CD4-positive, alpha-beta T cell treated with Interleukin-10 for 1 hour (primary cell): ENCODE measurements at places on chromosomes 11 and 22.
A peak's percentile ranks its signal among the peaks of the same experiment; 100 is the strongest.

DNA sequence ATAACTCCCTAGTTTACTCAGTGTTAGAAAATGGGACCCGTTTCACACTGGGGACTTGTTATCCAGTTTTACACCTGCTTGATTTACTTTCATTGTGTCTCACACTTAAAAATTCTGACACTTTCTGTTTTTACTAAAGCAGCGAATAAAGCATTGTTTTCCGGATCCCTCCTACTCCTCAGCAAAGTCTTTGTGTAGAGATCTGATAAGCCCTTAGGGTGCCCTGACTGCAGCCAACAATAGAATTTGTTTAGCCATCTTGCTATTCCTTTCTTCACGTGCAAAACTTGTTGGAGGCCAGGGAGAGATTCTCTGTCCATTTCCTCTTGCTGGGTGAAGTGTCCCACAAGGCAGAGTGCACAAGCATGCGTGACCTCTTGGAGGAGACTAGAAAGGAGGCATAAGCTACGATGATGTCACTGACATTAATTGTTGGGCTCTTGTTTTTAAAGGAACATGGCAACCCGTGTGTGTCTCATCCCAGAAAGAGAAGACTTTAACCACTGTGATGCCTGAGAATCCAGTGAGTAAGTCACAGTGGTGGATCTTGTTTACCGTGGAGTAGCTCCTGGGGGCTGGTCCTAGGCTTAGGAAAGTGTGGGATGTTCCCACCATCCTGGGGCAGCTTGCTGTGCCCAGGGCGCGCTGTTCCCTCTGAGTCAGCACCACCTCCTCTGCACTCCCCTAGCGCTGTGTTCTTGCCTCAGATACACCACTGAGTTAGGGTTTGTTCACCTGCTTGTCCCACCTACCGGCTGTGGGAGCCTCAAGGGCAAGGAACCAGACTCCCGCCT lies 27.7 kb downstream of the MICAL2 start:
- no peak for DNase-seq

DNA sequence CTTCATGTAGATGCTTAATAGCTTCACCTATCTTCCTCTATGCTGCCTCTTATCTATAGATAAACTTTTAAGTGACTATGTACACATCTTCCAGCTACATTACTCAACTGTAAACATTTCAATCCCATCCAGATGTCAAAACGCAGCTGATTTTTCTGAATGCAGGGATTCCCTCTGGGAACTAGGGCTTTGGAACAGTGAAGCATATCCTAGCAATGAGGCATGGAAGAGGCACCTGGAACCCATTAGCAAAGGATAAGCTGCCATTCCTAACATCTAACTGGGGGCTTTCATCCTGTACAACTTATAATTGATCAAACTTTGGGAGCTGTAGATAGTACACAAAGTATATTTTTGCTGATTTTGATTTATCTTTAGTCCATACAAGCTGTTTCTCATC lies 40.8 kb upstream of the OPCML start:
- no peak for DNase-seq

GRCh38 chr11:125483592-125483991 lies 12.5 kb downstream of the FEZ1 start:
- no peak for DNase-seq

DNA sequence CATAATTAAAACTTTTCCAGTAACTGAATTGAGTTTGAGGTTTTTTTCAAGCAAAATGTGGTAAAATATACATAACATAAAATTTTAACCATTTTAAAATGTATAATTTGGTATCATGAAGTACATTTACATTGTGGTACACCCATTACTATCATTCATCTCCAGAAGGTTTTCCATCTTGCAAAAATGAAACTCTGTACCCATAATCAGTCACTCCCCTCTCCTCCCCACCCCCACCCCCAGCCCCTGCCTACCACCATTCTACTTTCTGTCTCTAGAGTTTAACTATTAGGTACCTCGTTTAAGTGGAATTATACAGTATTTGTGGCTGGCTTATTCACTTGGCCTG lies 63.7 kb downstream of the MICAL2 start:
- DNase-seq = no peak

- no peak for DNase-seq
These were observed 56.5 kb downstream of the ST3GAL4 start for GRCh38 chr11:126411971-126412381.

DNA sequence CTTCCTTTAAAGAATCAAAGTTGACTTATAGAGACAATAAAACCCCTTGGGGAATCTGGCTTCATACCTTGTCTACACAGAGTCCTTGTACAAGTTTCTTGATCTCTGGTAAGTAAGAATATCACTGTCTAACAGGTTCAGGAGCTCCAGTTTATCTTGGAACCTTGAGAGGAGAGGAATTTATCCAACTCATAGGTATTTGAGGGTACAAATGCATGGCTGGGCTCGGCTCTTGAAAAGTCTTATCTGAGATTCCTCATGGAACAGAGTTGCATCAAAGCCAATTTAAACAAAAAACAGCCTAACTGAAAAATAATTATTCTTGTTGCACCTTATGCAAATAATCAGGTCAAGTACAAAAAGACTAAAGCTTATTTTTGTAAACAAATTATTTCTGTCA lies 33.4 kb downstream of the CARD18 start:
- no peak for DNase-seq

GRCh38 chr11:8720352-8720751 lies 37.8 kb downstream of the RPL27A start:
- no peak for DNase-seq

DNA sequence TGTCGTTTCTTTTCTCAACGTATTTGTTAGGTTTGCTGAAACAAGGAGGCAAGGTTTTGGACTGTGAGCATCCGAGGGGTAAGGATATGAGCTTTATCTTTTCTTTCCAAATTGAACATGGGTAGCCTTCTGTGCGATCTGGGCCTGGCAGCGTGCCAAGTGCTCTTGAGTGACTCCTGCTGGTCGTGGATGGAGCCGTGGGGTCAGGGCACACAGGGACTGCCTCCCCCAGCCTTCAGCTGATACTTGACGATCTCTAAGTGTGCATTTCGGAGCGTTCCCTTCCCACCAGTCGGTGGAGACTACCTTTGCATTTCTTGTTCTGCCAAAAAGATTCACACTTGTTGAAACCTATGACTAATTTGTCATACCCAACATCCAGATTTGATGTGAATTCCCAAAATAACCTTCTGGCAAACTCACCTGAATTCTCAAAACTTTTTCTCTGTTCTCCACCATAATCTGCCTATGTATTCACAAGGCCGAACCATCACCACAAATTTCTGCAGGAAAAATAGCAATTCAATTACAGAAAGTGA lies 40.1 kb upstream of the CLMP start:
- peak; percentile 48 for DNase-seq

GRCh38 chr11:129223260-129223659 lies 31.1 kb upstream of the ARHGAP32 start:
- no peak for DNase-seq

DNA sequence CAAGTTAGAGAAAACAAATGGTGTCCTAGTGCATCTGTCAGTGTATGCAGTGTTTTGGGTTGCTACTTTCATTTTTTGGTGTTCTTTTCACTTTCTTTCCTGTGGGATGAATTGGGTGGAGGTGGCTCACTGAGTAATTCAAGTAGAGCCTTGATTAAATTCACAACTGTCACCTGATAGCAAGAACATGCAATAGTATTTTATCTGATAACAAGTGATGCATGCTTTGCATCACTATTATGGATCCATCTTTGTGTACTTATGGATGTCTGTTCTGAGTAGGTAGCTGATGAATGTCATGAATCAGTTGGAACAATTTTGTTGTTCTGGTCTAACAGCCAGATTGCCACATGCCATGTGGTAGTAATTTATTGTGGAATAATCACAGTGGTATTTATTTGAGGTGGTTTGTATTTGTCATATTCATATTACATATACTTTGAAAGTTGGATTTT lies 87.5 kb downstream of the DDX10 start:
- no peak for DNase-seq

GRCh38 chr11:35105319-35106079 lies 33.5 kb upstream of the CD44 start:
- no peak for DNase-seq

- no peak for DNase-seq
These were observed 5.6 kb downstream of the NECTIN1 start for GRCh38 chr11:119723243-119723951.

GRCh38 chr11:128862908-128863660 lies 4.0 kb downstream of the KCNJ1 start:
- DNase-seq = no peak

- DNase-seq = no peak
These were observed 38.5 kb downstream of the MED15 start for GRCh38 chr22:20545681-20546521.

DNA sequence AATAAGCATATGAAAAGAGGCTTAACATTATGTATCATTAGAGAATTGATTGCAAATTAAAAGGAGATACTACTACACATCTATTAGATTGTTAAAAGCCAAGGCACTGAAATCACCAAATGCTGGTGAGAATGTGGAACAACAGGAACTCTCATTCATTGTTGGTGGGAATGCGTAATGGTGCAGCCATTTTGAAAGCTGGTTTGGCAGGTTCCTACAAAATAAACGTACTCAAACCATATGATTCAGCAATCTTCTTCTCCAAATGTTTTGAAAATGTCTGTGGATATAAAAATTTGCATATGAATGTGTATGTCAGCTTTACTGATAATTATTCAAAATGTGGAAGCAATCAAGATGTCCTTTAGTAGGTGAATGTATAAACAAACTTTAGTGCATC lies 176.4 kb upstream of the PLET1 start:
- DNase-seq = no peak
